ENCODE measurements at places on chromosomes 12 and 14.

DNA sequence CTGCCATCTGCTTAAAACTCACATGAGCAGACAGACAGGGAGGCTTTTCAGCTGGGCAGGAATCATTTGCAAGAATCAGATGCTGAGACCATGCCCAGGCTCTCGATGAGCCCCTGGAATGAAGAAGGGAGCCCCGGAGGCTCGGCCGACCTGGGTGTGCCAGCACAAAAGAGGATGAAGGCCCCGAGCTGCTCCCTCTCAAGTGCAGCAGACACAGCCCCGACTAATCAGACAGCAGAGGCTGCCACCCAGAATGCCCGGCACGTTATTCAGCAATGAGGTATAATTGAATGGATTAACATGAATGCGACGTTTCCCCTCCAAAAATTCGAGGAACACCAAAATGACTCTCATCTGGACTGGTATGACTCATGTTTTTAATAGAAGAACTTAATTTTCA, 58.9 kb downstream of the BCL11B start:
- DNase-seq = no peak

GRCh38 chr12:6266971-6267721, 43.3 kb upstream of the PLEKHG6 start:
- no peak for DNase-seq

GRCh38 chr12:4056910-4057845, 184.0 kb upstream of the PARP11 start:
- DNase-seq = no peak

GRCh38 chr12:64678835-64679234, 68.5 kb downstream of the RASSF3 start:
- DNase-seq = no peak

DNA sequence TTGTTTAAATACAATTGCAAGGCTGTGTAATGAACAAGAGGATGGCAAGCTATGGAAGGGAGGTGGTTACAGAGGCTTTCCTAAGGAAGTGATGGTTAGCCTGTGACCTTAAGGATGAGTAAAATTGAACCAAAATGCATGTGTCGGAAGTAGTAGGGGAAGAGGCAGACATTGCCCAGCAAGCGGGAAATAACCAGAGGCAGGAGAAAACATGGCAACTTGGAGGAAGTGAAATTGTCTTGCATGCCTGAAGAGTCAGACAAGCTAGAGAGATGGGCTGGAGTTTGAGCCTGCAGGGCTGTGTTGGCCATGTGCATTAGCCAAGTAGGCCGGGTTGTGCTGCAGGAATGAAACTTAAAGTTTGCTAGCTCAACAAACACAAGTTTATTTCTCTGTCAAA, 96.2 kb downstream of the BTG1 start:
- DNase-seq = no peak

- peak; percentile 55 for DNase-seq
These were observed 18.9 kb upstream of the SMUG1 start for GRCh38 chr12:54207539-54208294.

- DNase-seq = no peak
These were observed 210.8 kb upstream of the FLRT2 start for GRCh38 chr14:85319101-85319500.

DNA sequence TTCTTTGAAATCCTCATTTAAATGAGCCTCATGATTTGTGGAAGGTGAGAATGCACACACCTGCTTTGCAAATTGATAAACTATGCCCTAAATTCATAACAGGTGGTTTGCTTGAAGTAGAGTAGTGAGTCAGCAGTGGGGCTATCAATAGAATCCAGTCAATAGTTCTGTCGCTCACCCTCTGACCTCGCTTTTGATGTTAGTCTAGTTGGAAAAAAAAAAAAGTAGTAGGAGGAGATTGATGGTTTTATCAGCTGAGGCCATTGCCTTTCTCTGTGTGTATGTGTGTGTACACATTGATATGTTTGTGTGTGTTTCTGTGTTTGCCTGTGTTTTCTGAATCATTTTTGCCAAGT, 267.3 kb downstream of the SNAPC1 start:
- DNase-seq = peak; percentile 14

DNA sequence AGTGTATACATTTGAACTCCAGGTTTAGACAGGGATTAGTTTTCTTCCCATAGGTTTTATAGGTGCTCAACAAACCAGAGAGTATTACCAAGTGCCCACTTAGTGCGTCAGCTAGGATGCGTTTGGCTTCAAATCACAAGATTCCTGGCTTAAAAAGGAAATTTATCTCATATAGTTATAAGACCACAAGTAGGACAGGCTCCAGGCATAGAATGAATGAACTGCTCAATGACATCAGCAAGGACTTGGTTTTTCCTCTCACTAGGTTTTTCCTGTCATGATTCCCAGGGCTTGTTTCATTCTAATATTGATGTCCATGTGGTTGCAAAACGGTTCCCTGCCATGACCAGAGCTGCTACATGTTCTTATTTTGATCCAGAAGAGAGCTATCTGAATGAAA, 6.1 kb upstream of the IRAK3 start:
- no peak for DNase-seq

GRCh38 chr12:40098406-40099145, 7.3 kb downstream of the SLC2A13 start:
- DNase-seq = no peak

- DNase-seq = peak; percentile 46
These were observed 43.0 kb upstream of the TSPAN9 start for GRCh38 chr12:3034067-3034750.

- DNase-seq = no peak
These were observed 186.7 kb downstream of the ZFP36L1 start for GRCh38 chr14:68606176-68606575.

GRCh38 chr12:116616536-116617248, 57.5 kb downstream of the MAP1LC3B2 start:
- no peak for DNase-seq

DNA sequence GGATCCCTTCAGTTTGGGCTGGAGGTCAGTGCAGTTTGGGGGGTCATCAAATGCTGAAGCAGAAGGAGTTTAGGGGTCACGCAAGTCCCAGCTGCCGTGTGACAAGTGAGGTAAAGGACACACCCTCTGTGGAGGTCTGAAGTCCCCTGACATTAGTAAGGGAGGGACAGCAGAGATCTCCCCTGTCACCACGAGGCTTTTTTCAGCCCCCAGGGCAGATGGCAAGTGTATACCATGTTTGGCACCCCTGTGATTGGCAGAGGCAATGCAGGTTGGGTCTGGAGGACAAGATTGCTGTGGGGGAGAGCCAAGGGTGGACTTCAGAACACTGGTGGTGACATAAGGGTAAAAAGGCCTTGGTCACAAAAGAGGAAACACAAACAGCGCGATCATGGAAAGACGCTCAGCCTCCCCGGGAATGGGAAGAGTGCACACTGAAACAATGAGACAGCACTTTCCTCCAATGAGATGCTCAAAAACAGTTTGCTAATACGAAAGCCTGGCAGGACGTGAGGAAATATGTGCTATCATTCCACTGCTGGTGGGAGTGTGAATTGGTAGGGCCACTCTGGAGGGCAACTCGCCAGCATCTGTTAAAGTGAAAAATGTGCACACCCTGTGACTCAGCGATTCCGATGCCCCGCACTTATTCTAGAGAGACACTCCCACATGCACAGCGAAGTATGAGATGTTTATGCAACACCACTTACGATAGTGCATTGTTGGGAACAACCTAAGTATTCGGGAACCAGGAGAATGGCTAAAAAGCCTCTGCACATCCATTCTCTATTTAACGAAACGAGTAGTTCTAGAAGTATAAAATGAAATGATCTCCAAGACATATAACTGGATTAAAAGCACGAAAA, 14.4 kb upstream of the CD27 start:
- peak; percentile 70 for DNase-seq

GRCh38 chr12:127785986-127786590, 480.9 kb upstream of the TMEM132C start:
- DNase-seq = no peak

DNA sequence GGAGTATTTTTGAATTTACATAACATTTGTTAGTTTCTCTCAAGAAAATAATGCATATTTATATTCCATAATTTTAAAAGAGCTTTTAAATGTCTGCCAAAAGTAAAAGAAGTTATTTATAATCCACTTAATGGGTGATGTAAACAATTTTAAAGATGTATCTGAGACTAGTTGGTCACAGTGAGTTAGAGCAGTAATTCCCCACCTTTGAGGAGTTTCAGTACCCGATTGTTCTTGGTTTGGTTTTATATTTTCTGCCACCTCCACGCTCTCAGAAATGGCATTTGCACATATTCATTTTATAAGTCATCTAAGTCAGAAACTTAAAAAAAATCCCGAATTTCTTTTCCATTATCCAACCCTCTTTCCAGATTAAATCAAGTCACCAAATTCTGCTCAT, 153.2 kb downstream of the SLC35F4 start:
- no peak for DNase-seq

- DNase-seq = no peak
These were observed 138.0 kb downstream of the ASCL4 start for GRCh38 chr12:107912421-107913004.

- DNase-seq = no peak
These were observed 74.3 kb downstream of the LMO3 start for GRCh38 chr12:16531621-16532020.

DNA sequence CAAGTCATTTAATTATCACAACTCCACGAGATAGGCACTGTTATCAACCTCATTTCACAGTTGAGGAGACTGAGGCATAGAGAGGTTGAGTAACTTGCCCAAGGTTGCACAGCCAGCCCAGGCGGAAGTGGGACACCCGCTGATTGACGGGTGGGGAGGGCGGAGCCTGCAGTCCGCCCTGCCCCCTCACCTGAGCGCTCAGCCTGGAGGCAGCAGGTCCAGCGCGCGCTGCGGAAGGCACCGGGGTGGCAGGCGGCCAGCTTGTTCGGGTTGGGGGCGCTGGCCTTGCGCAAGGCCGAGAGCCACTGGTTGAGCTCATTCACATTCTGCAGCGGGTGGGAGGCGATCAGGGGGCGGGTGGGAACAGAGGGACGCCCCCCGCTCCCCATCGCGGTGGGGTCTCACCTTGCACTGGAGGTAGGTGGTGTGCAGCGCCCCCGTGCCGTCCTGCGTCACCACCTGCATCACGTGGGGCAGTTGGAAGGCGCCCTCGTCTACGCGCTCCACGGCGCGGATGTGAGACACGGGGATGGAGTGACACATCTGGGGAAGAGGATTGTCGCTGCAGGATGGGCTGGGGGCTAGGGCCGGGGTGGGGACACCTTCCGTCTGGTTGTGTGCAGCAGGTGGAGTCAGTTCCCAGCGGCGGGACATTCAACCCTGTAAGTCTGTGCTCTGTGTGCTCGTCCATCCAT, 31.7 kb downstream of the RASAL1 start:
- no peak for DNase-seq

DNA sequence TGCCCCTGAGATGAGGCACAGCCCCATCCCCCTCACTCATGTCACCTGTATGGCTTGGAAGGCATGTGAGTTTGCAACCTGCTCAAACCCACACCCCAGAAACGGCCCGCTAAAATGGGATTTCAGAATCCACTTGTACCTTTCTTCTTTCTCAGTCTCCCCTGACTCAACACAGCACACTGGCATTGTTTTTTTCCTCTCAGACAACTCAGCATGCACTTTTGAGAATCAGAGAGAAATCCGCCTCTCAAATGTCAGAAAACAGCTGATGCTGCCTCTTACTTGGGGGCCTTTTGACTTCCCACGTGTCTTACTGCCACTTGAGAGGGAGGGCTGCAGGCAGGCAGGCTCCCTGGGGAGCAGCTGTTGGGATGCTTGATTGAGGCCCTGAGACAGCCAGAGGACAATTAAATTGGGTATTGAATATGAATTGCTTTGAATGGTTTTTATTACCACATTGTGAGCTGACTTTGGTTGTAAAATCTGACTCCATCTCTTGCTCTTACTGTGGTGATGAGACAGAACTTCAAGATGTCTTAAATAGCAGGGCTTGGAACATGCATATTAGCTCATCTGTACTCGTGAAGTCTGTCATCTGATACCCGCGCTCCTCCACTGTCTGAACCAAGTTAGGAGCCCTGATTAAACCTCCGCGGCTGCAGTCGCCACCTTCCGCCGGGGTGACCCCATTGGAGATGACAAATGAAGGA, 96.6 kb downstream of the APAF1 start:
- no peak for DNase-seq

DNA sequence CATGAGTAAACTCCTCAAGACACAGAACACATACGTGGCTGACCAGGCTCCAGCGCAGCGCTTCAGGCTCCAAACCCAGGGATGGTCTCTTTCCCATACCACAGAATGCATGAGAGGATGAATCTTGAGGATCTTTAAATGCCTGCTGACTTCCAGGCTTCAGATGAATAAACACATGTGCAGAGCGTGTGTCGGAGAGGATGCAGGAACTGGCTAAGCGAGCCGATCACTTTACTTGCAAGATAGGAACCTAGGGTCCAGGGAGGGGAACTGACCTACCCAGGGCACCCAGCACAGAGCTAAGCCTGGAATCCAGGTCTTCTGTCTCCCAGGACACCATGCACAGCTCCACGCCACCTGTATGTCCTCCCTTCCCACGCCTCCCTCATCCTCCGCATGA, 209.8 kb downstream of the BCL11B start:
- DNase-seq = no peak

- no peak for DNase-seq
These were observed 34.9 kb downstream of the PLEKHD1 start for GRCh38 chr14:69519204-69520100.

DNA sequence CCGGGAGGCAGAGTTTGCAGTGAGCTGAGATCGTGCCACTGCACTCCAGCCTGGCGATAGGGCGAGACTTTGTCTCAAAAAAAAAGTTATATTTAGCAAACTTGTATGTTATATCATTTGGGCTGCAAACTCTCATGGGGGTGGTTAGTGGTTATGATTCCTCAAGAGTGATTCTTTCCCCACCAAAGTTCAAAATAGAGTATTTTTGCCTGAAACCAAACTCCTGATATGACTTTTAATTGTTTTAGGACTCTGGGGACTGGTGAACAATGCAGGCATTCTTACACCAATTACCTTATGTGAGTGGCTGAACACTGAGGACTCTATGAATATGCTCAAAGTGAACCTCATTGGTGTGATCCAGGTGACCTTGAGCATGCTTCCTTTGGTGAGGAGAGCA, 18.6 kb downstream of the HSD17B6 start:
- no peak for DNase-seq

GRCh38 chr14:76097547-76097946, 54.2 kb upstream of the GPATCH2L start:
- DNase-seq = no peak

GRCh38 chr14:70436867-70437266, 15.1 kb upstream of the ADAM21 start:
- no peak for DNase-seq

DNA sequence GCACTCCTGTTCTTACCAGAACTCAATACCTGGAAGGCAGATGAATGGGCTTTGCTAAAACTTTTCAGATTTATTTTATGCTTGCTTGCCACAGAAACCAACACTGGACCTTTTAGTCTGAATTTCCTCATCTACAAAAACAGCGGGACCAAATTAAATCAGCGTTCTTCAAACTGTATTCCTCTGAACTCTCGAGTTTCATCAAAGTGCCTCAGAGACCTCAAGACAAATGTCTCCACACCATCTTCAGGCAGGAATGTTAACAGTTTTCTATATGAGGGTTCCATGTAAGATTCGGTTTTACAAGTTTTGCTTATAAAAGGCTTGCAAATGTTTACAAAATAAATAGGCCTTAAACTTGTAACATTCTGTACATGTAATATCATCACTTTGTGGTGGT, 74.6 kb downstream of the MED13L start:
- DNase-seq = no peak

Data from mucosa of gallbladder (tissue), 1 donor.